DMS 273 treated with DMSO at 0.1 percent for 48 hours (cell line): ENCODE measurements at places on chromosomes 16 and 17.

DNA sequence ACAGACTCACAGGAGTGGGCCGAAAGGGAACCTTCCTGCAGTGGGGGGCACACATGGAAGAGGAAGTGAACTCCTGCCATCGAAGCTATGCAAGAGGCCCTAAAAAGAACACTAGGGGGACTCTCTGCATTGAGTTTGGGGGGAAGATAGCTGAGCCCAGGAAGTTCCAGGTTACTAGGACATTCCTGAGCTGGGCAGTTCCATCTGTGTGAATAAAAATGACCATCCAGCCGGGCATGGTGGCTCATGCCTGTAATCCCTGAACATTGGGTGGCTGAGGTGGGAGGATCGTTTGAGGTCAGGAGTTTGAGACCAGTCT, 211.8 kb downstream of the ZNF423 start:
- DNase-seq: no peak

DNA sequence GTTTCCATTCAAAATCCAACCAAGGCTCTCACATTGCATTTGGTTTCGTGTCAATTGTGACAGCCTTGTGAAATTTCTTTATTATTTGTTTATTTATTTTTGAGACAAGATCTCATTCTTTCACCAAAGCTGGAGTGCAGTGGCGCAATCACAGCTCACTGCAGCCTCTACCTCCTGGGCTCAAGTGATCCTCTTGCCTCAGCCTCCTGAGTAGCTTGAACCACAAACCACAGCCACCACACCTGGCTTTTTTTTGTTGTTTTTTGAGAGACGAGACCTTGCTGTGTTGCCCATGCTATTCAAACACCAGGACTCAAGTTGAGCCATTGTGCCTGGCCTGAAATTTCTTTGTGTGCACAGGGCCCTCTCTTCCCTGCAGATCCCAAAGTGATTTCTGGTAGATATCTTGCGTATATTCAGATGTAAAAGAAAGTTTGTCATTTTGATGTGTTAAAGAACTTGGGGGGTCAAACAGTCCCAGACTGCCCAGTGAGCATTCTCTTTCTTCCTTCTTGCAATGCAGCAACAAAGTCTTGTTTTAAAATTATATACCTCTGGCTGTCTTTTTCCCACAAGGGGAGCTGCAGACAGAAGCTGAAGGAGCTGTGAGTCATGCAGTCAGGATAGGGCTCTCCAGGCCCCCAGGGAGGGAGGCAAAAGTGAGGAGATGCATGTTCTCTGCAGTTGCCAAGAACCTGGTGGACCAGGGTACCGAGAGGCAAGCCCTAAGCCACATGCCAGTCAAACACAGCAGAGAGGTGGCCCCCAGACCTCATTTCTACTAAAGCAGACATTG, 15.5 kb upstream of the USP22 start:
- no peak for DNase-seq

- no peak for DNase-seq
These were observed 15.5 kb downstream of the ARSG start for GRCh38 chr17:68306819-68307218.

GRCh38 chr17:57803021-57803420, 46.8 kb downstream of the MRPS23 start:
- no peak for DNase-seq

- DNase-seq: no peak
These were observed 652 bp upstream of the SLC25A19 start for GRCh38 chr17:75289832-75290337.

DNA sequence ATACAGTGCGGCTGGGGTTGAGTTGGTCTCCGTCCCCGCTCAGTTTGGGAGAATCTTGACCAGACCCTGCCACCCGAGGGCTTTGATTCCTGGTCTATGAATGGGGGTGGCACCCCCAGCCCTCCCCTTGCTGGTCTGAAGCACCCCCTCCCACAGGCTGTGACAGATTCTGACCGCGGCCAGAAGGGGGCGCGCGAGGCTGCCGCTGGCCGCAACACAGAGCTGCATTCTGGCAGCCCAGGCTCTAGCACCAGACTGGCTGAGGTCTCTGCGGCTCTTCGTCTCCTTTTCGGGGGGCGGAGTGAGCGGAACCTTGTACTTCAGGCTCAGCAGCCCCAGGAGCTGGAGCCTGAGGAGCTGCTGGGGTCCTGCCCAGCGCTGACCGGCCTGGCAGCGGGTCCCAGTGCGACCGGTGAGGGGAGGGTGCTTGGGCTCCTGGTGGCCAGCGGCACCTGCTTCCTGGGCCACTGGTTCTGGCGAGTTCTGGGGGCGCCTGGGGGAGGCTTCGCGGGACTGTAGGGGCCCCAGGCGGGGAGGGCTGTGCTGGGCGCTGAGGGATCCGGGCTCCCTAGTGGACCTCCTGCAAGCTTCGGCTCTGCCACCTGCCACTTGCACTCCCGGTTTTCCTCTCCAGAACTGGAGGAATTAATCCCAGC, 1011.6 kb downstream of the KCNJ18 start:
- no peak for DNase-seq

- no peak for DNase-seq
These were observed 10.2 kb downstream of the TEX2 start for GRCh38 chr17:64252831-64253230.

GRCh38 chr17:7001318-7001961, 5.6 kb downstream of the ALOX12 start:
- no peak for DNase-seq

DNA sequence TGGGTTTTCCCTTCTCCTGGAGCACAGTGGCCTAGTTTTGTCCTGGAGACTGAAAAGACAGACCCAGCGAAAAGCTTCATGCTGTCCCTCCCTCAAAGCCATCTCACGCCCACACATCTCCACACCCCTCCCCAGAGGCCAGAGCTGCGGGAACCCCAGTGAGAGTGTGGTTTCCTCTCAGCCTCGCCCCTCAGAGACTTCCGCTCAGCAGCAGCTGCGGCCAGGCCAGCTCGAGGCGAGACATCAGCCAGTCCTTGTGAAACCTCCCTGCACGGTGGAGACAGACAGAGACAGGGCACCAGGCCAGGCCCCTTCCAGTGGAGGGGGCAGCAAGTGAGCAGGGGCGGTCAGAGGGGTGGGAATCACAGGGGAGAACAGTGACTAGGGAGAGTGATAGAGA, 77.0 kb upstream of the TNRC6C start:
- DNase-seq: no peak

- DNase-seq: no peak
These were observed 2.8 kb downstream of the RPL23A start for GRCh38 chr17:28722417-28723158.

GRCh38 chr16:75614066-75614897, 8.8 kb downstream of the ADAT1 start:
- no peak for DNase-seq

- no peak for DNase-seq
These were observed 116.9 kb downstream of the TANC2 start for GRCh38 chr17:63082952-63083351.

DNA sequence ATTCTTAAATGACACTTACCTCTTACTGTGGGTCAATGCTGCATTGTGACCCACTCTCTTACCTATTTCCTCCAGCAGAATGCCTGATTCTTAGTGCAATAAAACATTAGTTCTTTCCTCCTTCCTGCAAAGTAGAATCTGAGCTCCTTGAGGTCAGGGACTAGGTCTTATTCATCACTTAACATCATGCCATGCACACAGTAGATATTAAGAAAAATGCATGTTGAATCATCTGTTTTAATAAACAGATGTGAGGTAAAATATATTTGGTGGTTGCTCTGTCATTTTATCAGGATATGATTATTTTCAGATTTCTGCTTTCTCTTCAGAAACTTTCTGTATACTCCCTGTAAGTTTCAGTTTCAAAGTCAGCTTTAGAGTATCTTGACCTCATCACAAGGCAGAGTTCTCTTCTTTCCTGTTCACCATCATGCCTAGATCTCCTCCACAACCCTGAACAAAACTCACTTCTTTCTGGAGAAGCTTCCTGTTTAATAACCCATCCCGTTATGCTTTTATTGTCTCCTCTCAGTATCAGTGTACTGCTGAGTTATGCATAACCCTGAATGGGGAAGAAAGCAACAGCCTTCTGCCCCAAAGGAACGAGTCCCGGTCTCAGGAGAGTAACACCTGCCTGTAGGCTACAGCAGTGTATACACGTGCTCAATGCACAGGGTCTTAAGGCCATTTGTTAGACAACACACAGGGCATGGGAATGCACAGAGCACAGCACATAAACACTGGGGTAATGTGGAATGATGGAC, 30.3 kb upstream of the SUPT4H1 start:
- no peak for DNase-seq

DNA sequence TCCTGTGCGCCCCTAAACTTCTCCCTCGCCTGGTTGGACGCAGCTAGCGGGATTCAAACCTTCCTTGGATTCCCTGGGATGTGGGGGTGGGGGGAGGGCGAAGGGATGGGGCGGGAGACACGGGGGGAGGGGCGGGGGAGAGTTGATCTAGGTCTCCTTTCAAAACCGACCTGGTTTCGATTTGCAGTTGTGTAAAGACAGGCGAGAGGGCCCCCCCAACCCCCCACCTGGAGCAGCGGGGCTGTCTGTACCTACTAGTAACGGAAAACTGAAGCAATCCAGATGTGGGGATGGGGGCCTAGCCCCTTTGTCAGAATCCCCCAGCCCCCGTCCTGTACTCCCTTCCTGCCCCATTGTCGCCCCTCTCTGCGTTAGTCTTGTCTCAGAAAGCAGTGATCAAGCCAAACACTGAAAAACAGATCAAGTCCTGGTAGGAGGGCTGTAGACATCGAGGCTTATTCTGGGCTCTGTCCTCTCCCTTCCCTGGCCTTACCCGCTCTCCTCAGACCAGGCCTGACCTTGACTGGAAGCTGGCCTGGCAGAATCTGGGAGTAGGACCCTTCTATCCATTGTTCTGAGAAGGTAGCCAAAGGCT, 902 bp downstream of the DLX4 start:
- no peak for DNase-seq

DNA sequence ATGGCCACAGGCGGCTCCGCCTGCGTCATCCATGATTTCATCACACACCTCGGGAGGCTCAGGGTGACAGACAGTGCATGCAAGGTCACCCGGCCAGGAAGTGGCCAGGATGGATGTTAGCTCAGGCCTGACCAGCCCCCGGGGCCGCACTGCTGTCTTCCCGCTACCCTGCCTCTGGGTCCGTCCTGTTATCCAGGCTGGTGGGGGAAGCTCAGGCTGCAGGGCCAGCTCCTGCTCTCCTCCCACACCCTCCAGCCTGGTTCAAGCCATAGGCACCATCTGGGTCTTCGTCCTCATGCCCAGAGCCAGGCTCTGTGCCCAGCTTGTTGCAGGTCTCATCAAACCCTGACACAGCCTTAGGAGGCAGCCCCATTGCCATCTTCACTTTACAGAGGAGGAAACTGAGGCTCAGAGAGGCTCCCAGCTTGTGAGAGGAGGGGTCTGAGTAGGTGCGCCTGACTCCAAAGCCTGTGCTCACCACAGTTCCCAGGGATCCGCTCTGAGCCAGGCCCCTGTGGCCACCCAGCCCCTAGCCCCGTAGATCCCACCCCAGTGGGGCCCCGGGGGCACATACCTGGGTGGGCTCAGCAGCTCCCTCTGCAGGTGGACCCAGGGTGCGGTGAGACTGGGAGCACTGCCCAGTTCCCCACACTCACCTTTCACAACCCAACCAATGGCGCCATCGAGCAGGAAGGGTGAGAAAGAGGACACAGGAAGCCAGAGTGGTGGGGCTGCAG, 412 bp upstream of the ADGRG3 start:
- DNase-seq: no peak

- peak; percentile 8 for DNase-seq
These were observed 43.3 kb downstream of the BCAS3 start for GRCh38 chr17:60720763-60721531.

DNA sequence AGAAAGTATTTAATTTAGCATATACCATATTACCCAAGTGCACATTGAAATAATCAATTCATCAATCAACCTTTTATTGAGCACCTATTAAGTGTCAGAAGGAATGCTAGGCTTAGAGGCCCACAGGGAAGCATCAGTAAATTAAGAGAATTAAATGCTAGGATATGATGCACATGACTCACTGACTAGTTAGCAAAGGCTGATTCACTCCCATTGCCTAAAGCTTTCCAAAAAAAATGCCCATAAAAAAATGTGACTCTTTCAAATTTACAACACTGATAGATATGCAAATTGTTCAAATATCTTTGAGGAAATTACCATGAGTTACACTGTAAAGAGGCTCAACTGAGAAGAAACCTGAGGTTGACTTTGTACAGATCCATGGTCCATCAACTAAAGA, 883.3 kb downstream of the CDH11 start:
- no peak for DNase-seq

DNA sequence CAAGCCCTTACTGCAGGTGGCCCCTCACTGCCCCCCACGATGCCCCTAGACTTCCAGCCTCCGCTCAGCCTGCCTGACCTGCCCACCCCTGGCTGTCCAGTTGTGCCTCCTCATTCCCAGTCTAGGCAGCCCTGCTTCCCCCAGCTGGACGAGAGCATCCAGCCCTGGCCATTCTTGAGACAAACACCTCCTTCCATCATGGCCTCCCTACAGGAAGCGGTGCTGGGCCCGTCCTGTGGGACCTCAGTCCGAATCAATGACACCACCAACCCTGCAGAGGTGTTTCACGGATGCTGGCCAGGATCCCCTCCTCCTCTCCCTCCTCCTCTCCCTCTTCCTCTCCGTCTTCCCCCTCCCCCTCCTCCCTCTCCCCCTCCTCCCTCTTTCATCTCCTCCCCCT, 28.3 kb downstream of the CCDC40 start:
- no peak for DNase-seq

DNA sequence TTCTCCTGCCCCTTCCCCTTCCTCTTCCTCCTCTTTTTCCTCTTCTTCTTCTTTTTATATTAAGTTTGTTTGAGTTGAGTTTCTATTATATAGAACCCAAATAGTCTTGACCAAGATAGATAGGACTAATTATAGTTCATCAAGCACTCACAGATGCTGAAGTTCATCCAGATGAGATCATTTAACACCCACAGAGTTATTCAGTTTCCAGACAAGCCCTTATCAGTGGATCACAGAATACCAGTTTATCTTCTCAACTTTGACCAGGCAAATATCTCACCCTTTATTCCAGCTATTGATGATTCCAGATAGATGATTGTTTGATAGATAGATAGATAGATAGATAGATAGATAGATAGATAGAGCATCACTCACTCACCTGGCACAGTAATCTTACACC, 87.5 kb downstream of the AXIN2 start:
- no peak for DNase-seq

DNA sequence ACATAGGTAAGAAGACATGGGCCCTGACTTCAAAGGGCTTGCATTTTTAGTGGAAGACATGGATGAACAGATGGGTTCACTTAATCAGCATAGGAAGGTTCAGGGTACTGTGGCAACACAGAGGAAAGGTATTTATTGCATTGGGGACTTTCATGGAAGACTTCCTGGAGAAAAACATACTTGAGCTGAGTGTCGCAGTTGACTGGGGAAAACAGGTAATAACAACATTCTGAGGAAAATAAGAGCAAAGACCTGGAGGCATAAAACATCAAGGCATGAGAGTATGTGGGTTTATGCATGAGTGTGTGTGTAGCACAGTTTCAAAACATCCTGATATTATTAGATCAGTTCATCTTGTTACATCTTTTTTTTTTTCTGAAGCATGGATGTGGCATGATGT, 82.7 kb downstream of the MAP2K6 start:
- DNase-seq: no peak

- no peak for DNase-seq
These were observed 2.2 kb upstream of the P2RX5 start for GRCh38 chr17:3698139-3698538.

- no peak for DNase-seq
These were observed 213.2 kb downstream of the CCDC182 start for GRCh38 chr17:57531648-57532504.
